ENCODE measurements at places on chromosomes 1 and 21. TPM values are rescaled to one million over a fixed set of nuclear protein-coding genes. Genes with fewer than 3 reads are reported as not detected.

- peaks cover 17% of the 10 kb centered on the region for H3K27me3 ChIP-seq
- H3K27ac ChIP-seq: no peak overlapping the region
- no peaks in the 10 kb centered on the region for H3K36me3 ChIP-seq
Observed at GRCh38 chr1:34928066-34928696, 1.3 kb downstream of the DLGAP3 start.

- no peaks in the 10 kb centered on the region for H3K27me3 ChIP-seq
- no peak overlapping the region for H3K27ac ChIP-seq
- peaks cover 3% of the 10 kb centered on the region for H3K4me1 ChIP-seq
- no peak for DNase-seq
Observed at GRCh38 chr1:224730965-224731364, 114.8 kb downstream of the CNIH3 start.

The CFHR3 gene
- not detected for total RNA-seq

DNA sequence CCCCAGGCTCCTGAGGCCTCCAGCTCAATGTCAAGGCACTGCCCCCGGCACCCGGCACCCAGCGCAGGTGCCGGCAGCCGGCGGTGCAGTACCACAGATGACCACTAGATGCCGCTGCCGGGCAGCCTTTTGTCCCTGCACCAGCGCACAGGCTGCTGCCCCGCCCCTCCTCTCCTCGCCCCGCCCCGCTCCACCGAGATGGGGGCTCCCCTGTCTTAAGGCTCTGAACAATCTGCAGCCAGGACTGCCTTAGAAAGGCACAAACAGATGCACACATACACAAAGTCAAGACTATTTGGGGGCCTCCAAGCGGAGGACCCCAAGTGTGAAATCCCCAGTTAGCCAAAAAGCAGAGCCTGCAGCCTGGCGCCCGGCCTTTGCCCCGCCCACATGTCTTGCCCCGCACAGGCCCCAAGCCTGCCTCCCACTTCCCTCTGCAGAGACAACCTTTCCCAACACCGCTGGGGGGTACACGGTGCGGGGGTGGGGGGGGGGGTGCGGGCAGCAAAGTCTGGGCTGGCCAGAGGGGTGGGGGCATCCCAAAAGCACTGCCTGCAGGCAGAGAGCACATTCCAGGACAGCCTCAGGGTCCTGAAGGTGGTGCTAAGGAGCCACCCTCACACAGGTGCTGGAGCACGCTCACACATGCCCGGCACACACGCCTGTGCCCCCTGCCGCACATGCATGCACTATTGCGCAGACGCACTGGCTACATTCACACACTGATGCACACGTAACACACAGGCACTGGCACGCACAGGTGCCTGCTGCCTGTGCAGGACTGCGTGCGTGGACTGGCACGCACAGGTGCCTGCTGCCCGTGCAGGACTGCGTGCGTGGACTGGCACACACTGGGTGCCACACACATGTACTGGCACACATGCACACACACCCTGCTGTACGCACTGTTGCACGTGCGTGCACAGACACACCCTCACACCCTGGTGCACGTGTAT lies 37.1 kb downstream of the ARHGEF16 start:
- no peaks in the 10 kb centered on the region for H3K4me1 ChIP-seq
- DNase-seq: peak; percentile 73
- no peak overlapping the region for H3K27ac ChIP-seq

GRCh38 chr1:23679815-23680214 lies 11.8 kb upstream of the RPL11 start:
- H3K4me3 ChIP-seq: no peak overlapping the region
- H3K27me3 ChIP-seq: no peaks in the 10 kb centered on the region
- H3K27ac ChIP-seq: no peak overlapping the region
- H3K36me3 ChIP-seq: no peaks in the 10 kb centered on the region

The CHODL gene
- total RNA-seq: 103 TPM

The PTGS2 gene
- 11.2 TPM for total RNA-seq

The TTC39A gene
- 78.4 TPM for total RNA-seq

- DNase-seq: no peak
- H3K4me1 ChIP-seq: no peaks in the 10 kb centered on the region
- H3K4me3 ChIP-seq: no peak overlapping the region
- no peaks in the 10 kb centered on the region for H3K27me3 ChIP-seq
- no peak overlapping the region for H3K27ac ChIP-seq
Observed at GRCh38 chr1:10607228-10607627, 132.5 kb downstream of the PEX14 start.

GRCh38 chr1:186055846-186056245 lies 319.2 kb downstream of the TPR start:
- H3K4me3 ChIP-seq: no peak overlapping the region
- no peak overlapping the region for H3K27ac ChIP-seq
- no peaks in the 10 kb centered on the region for H3K36me3 ChIP-seq
- no peak for DNase-seq
- no peaks in the 10 kb centered on the region for H3K4me1 ChIP-seq

DNA sequence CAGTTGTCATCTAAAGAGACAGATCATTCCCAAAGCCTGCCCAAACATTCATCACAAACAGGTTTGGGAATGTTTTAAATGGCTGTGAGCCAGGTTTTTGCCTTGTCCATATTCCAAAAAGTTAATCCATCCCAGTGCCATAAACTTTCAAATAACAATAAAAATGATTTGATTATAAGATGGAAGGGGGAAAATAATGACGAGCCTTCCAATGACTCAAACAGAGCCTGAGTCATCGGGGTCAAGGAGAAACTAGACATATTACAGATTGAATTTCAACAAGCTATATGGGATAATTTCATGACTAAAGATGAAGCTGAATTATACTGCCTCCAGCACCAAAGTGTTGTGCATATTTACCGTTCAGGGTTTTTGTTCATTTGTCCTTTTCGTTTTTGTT lies 195.8 kb upstream of the PKN2 start:
- no peak for DNase-seq
- no peaks in the 10 kb centered on the region for H3K36me3 ChIP-seq
- no peaks in the 10 kb centered on the region for H3K4me1 ChIP-seq
- no peak overlapping the region for H3K27ac ChIP-seq
- no peak overlapping the region for H3K4me3 ChIP-seq

The SPRR2F gene
- total RNA-seq: not detected

GRCh38 chr1:180574031-180574713 lies 15.4 kb downstream of the OVAAL start:
- no peaks in the 10 kb centered on the region for H3K4me1 ChIP-seq
- no peak for DNase-seq
- H3K27me3 ChIP-seq: no peaks in the 10 kb centered on the region
- H3K27ac ChIP-seq: no peak overlapping the region
- no peak overlapping the region for H3K4me3 ChIP-seq
- H3K36me3 ChIP-seq: no peaks in the 10 kb centered on the region

- no peaks in the 10 kb centered on the region for H3K36me3 ChIP-seq
- no peak for DNase-seq
Observed at GRCh38 chr1:56061824-56062223, 517.5 kb downstream of the PLPP3 start.

DNA sequence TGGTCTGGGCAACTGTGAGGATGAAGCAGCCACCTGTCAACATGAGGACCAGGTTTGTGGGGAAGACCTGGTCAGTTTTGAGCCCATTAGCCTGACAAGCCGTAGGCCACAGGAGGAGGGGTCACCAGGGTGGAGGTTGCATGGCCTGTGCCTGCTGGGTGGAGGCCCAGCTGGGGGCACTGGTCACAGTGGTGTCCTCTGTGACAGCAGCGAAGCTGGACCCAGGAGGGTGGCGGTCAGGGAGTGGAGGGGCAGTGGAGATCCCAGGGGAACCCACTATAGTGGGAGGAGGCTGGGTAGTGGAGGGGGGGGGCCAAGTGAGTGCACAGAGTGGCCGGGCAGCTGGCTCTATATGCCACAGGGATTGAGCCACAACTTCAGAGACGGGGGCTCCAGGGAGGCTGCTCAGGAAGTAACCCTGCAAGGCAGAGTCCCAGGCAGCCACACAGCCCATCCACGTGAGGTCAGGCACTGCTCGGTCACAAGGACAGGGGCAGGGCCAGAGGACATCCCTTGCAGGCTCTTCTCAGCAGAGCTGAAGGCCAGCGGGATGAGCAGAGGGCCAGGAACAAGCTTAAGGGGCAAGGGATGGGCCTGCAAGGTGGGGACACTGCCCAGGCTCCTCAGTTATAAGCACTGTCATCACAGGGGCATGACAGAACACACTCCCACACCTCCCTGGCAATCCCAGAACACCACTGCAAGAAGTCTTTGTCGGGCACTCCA lies 2.3 kb upstream of the C1orf35 start:
- no peaks in the 10 kb centered on the region for H3K27me3 ChIP-seq
- no peak for DNase-seq
- no peak overlapping the region for H3K27ac ChIP-seq
- no peak overlapping the region for H3K4me3 ChIP-seq
- peaks cover 6% of the 10 kb centered on the region for H3K4me1 ChIP-seq
- H3K36me3 ChIP-seq: no peaks in the 10 kb centered on the region

The HTR6 gene
- not detected for total RNA-seq

- H3K27ac ChIP-seq: peak overlapping the region; percentile 100
- H3K4me3 ChIP-seq: peak overlapping the region; percentile 56
- no peak for DNase-seq
- H3K4me1 ChIP-seq: peaks cover 11% of the 10 kb centered on the region
Observed at GRCh38 chr21:37367336-37367702, 746 bp downstream of the DYRK1A start.

DNA sequence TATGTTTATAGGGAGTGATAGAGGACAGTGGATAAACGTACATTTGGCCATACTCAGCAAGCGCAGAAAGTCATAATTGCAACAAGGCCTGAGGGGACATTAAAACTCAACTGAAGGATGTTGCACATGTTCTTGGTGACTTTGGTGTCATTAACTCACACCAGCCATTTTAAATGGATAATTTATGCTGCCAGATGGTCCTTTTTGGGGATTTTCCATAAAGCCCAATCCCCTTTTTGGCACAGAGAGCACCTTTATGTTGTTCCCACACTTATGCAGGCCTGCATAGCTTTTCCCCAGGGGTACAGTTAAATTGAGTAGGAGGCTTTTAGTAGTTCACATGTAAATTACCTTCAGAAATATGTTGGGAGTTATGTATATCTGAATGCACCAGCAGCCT lies 279.6 kb downstream of the NFIA start:
- no peaks in the 10 kb centered on the region for H3K36me3 ChIP-seq
- no peaks in the 10 kb centered on the region for H3K4me1 ChIP-seq
- no peak overlapping the region for H3K4me3 ChIP-seq
- no peak for DNase-seq
- no peaks in the 10 kb centered on the region for H3K27me3 ChIP-seq

The USH2A gene
- 0.74 TPM for total RNA-seq

DNA sequence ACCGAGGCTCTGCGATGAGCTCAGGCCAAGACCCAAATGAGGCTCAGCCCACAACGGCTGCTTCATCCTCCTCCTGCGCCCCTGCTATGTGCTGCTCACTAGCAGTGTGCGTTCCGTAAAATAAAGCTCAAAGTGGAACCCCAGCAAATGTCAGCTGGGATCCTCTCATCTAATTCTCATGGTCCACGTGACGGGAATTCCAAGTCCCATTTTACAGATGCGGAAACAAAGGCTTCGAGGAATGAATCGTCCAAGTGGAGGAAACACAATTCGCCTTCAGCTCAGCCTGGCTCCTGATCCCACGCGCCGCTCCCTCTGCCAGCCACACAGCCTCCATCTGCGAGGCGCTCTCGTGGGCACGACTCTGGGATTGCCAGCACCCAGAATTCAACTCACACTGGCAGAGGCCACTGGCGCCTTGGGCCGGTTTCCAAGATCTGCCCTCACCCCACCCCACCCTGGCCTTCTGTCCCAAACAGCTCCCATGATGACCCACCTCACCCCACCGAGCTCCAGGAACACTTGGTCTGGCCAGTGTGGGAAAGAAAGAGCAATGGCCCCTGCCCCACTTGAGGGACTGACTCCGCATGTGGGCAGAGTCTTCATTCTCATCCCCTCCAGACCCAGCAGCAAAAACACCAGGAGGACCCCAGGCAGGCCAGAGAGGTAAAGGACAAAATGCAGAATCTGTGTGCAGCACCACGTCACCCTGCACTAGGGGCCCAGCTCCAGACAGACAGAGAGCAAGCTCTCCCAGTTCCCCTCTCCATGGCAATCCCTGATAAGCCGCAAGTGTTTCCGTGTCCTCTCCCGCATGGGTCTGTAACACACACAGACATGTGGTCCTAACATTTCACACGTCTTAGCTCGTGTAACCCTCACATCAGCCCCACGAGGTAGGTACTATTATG lies 10.5 kb downstream of the CASZ1 start:
- H3K27ac ChIP-seq: no peak overlapping the region
- no peaks in the 10 kb centered on the region for H3K36me3 ChIP-seq
- peaks cover 12% of the 10 kb centered on the region for H3K4me1 ChIP-seq

DNA sequence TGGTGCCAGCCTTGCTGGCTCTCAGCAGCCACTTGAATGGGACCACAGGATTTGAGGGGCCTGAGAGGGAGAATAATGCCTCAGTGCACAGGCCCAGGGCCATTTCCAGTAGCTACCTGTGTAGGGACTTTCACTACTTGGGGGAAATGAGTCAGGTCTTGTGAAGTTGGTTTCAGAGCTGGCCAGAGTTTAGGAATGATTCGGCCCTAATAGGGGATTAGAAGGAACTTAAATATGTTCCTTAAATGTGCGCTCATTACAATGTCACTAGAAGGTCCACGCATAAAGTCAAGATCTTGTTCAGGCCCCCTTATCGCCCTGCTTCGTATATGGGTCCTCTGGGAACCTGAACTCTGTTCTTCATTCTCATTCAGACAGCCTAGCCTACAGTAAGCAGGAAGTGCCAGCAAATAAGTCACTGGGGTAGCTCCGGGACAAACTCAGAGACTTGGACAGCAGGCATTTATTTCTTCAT lies 5.6 kb upstream of the AKR1A1 start:
- H3K36me3 ChIP-seq: no peaks in the 10 kb centered on the region
- no peak overlapping the region for H3K27ac ChIP-seq
- no peak overlapping the region for H3K4me3 ChIP-seq

DNA sequence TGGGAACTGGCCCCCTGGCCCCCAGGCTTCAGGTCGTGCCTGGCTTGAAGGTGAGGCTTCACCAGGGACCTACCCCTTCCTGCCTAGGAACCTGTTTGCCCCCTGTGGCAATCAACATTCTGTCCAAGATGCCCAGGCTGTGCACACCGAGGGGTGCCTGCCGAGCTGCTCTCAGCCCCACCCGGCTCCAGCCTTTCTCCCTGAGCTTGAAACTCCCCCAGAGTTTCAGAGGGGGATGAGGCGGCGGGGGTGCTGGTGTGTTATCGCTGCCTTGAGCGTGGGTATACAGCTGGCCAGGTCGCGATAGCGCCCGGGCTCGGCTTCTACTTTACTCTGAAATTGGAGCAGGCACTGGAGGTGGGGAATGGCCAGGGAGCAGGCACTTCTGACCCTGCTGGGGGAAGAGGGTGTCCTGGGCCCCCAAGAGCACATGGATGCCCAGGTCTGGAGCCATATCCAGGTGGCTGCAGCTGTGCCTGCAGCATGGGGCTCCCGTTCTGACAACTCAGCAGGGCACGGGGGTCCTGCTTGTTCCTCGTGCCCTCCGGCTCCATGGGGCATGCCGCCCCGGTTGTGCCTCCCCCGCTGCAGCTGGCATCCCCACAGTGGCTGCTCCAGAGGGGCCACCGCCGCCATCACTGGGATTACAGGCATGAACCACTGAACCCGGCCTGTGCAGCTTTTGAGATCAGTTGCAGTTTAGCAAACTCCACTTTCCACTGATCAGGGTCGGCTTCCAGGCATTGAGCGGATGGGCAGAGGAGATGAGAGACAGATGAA lies 29.8 kb downstream of the RYR2 start:
- no peak for DNase-seq
- no peak overlapping the region for H3K27ac ChIP-seq
- H3K27me3 ChIP-seq: no peaks in the 10 kb centered on the region
- no peaks in the 10 kb centered on the region for H3K36me3 ChIP-seq

- H3K4me3 ChIP-seq: peak overlapping the region; percentile 38
- peaks cover 37% of the 10 kb centered on the region for H3K4me1 ChIP-seq
- peak overlapping the region; percentile 87 for H3K27ac ChIP-seq
- peak; percentile 58 for DNase-seq
- no peaks in the 10 kb centered on the region for H3K36me3 ChIP-seq
- no peaks in the 10 kb centered on the region for H3K27me3 ChIP-seq
Observed at GRCh38 chr1:27527890-27528817, 38.2 kb upstream of the WASF2 start.
